ENCODE measurements at places on chromosomes 5 and 9.
A peak's percentile ranks its signal among the peaks of the same experiment; 100 is the strongest.

- peak; percentile 35 for DNase-seq
Measured at GRCh38 chr5:109907731-109908130, 218.0 kb downstream of the MAN2A1 start.

DNA sequence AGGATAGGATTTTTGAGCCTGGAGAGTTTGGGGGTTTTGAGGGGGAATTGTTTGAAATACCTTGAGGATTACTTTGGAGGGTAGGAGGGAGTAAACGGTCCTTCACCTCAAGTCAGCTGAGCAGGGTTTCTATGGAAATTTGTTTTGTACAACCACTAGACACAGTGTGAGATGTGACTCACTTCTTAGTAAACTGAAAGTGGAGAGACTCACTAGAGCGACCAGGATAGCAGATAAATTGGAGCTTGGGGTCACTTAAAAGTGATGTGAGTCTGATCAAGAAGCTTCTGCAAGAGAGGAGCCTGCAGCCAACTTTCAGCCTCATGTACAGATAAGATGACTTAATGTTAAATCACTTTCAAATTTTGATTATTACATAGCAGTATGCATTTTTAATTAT, 1945.9 kb upstream of the NUDT12 start:
- peak; percentile 44 for DNase-seq

DNA sequence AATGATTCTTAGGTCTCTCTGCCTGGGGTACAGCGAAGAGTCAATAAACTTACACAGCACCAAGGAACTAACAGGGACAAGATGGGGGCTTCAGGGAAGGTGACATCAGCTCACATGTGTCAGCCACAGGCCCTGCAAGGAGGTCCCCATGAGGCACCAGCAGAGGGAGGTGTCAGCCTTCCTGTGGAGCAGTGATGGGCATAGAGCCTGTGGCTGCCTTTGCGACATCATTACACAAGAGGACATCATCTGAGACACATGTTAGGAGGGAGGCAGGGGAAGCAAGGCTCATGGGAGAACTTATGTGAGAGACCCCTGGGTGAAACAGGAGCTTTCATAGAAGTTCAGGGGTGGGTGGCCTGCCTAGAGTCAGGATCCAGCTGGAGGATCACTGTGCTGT, 389.6 kb downstream of the SEMA5A start:
- no peak for DNase-seq

- no peak for DNase-seq
Measured at GRCh38 chr5:123269851-123270250, 153.4 kb downstream of the CEP120 start.

- DNase-seq = no peak
Measured at GRCh38 chr5:44189255-44189654, 200.0 kb downstream of the FGF10 start.

- DNase-seq = peak; percentile 88
Measured at GRCh38 chr9:21070171-21070571, 7.6 kb downstream of the IFNB1 start.

DNA sequence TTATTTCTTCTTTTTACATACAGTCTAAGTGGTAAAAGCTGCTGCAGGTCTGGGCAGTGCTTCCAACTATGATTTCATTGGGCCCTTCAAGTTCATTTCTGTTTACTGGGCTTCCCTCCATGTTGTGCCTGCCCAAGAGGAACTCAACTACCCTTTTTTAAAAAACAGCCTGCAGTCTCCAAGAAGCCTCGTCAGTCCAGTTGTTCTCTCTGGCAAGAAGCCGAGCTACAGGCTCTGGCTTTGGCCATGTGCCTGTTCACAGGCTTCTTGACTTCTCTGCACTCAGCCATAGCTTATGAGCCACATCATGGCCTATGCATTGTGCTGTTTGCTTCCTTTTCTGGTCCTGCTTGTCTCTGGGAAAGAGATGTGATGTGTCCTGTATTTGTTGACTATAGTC, 119.7 kb upstream of the PJA2 start:
- no peak for DNase-seq

DNA sequence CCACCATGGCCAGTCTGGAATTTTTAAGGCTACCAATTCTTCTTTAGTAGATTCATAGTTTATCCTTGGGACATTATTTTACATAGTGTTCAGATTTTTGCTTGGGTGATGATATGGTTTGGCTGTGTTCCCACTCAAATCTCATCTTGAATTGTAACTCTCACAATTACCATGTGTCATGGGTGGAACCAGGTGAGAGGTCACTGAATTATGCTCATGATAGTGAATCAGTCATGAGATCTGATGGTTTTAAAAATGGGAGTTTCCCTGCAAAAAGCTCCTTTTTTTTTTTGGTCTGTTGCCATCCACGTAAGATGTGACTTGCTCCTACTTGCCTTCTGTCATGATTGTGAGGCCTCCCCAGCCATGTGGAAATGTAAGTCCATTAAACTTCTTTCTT, 163.9 kb downstream of the GABRG2 start:
- no peak for DNase-seq

- no peak for DNase-seq
Measured at GRCh38 chr9:137972988-137973470, 95.4 kb downstream of the CACNA1B start.

- DNase-seq = no peak
Measured at GRCh38 chr9:132948482-132949050, 4.2 kb upstream of the TSC1 start.

- DNase-seq = peak; percentile 77
Measured at GRCh38 chr9:72383978-72384709, 19.1 kb upstream of the ZFAND5 start.

DNA sequence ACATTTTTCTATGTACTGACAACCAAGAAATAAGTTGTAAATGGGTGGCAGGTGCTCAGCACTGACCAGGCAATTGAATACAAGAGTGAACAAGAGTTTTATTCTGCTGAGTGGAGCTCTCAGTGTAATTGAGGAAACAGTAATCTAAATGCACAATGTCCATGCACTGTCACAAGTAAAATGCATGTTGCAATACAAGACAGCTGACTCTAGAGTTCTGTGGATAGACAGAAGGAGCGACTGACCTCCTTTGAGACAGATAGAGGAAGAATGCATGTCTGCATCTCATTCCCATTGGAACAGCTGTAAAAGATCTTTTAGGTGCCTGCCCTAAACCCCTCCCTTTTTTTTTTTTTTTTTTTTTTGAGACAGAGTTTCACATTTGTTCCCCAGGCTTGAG, 299.0 kb downstream of the FBXL7 start:
- DNase-seq = no peak

DNA sequence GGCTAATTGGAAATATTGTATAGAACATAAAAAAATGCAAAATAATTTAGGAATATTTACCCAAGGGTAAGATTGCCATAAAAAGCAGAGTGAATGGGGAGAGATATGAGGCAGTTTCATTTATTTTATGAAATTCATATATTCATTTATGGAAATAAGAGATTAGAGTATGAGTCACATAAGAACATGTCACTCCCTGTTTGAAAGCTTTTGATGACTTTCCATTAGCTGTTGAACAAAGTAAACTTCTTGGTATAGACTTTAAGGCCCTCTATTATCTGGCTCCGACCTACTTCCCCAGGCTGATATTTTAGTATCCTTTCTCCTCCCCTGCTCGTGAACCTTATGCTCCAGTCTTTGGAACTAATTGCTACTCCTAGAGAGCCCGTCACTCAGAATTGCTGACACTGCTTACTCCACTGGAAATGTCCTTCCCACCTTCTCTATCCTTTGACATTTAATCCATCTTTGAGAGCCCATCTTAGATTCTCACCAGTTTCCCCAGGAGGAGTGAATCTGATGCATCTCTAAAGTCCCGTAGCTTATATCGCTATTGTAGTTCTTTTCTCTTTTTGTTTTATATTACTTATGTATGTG, 8.9 kb upstream of the ACTBL2 start:
- DNase-seq = no peak

Measured in retinal pigment epithelial cell (primary cell).